Heart left ventricle (tissue), 16 donors: ENCODE measurements at places on chromosomes 7 and 10. TPM values are rescaled to one million over a fixed set of nuclear protein-coding genes. Genes with fewer than 3 reads are reported as not detected.

The SMO gene
- total RNA-seq: 3.1 TPM

The ATXN7L1 gene
- 9.3 TPM for total RNA-seq

The COL1A2 gene
- total RNA-seq: 65.7 TPM

The TSPAN15 gene
- 11.1 TPM for total RNA-seq

The ALOX5 gene
- 3.8 TPM for total RNA-seq

DNA sequence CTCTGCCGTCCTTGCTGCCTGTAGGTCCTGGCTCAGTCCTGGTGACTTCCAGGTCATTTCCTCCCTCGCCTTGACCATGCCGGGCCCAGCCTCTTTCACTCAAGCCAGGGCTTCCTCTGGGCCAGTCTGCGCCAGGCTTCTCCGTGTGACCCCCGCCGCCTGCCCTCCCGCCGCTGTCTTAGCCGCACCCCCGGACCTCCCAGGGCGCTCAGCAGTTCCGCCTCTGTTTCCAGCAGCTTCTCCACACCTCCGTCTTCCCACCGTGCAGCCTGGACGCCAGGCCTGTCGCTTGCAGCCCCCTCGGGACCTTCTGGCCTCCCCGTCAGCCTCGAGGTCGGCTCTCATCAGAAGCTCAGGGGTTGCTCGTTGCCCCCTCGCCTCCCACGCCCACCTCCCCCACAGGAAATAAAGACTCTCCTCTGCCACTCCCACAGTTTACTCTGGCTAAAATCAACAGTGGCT lies 123.0 kb upstream of the FZD8 start:
- peak; percentile 27 for DNase-seq
- no peak overlapping the region for H3K27ac ChIP-seq
- no peaks in the 10 kb centered on the region for H3K36me3 ChIP-seq
- H3K27me3 ChIP-seq: no peaks in the 10 kb centered on the region

- no peaks in the 10 kb centered on the region for H3K27me3 ChIP-seq
- peaks cover 40% of the 10 kb centered on the region for H3K36me3 ChIP-seq
- H3K4me1 ChIP-seq: no peaks in the 10 kb centered on the region
- H3K27ac ChIP-seq: no peak overlapping the region
- no peak for DNase-seq
Measured at GRCh38 chr10:121870413-121870812, 57.4 kb downstream of the ATE1 start.

GRCh38 chr10:72567421-72567820 lies 58.5 kb downstream of the MICU1 start:
- peak; percentile 12 for DNase-seq
- no peaks in the 10 kb centered on the region for H3K27me3 ChIP-seq
- no peak overlapping the region for H3K4me3 ChIP-seq
- peak overlapping the region; percentile 24 for H3K27ac ChIP-seq
- no peaks in the 10 kb centered on the region for H3K36me3 ChIP-seq

- H3K4me1 ChIP-seq: no peaks in the 10 kb centered on the region
- no peak overlapping the region for H3K4me3 ChIP-seq
- no peak overlapping the region for H3K27ac ChIP-seq
- DNase-seq: no peak
Measured at GRCh38 chr7:128176696-128177095, 64.4 kb upstream of the LEP start.

DNA sequence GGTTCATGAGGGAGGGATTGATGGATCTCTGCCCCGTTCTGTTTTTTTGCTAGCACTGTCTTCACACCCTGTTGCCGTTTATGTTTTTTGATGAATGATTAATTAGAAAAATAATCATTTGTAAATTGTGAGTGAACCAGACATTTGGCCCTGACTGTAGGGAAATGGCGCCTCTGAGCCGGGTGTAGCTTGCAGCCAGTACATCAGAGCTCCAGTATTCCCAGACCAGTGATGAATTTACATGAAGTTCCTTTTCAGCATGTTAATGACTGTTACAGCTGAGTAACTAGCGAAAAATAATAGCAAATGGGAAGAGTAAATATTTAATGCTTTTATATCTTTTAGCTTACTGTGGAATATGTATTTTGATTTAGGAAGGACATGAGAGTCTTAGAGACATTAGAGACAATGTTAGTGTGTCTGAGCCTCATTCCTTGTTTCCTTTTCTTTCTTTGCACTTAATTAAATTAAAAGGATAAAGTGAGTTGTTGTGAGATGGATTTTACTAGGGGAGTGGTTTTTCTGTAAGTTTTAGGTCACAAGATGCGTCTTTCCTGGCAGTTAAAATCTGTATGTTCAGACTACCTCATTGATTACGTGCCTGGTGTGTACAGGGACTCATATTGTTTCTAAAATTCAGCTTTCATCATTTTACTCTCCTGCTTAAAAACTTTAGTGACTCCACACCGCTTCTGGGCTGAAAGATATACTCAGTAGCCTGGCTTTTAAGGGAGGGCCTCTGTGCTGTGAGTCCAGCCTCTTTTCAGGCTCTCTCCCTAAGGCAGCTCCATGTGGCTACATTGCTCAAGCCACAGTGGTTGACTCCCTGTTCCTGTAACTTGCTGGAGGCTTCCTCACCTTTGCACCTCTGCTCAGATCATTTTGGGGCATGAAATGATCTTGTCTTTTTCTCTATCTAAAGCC lies 86.4 kb downstream of the AUTS2 start:
- H3K4me3 ChIP-seq: no peak overlapping the region
- H3K27ac ChIP-seq: no peak overlapping the region
- H3K36me3 ChIP-seq: no peaks in the 10 kb centered on the region
- no peaks in the 10 kb centered on the region for H3K4me1 ChIP-seq
- H3K27me3 ChIP-seq: no peaks in the 10 kb centered on the region

DNA sequence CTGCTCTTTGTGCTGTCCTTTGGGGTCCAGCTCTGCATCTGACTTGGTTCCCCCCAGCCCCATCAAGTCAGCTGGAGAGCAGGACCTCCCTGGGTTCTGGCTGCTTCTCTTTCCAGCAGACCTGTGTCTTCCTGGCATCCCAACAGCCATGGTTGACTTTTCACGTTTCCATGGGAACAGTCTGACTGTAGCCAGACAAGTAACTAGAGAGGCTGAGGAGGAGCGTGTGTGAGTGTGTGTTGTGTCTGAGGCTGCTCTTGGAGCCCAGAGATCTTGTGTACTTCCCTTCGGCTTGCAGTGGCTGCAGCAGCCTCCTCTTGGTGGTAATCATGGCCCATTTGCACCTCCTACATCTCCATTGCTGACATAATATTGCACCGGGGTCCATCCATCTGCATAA lies 332.0 kb downstream of the RPS24 start:
- H3K4me1 ChIP-seq: no peaks in the 10 kb centered on the region
- DNase-seq: no peak
- no peaks in the 10 kb centered on the region for H3K27me3 ChIP-seq
- no peak overlapping the region for H3K4me3 ChIP-seq
- no peak overlapping the region for H3K27ac ChIP-seq

DNA sequence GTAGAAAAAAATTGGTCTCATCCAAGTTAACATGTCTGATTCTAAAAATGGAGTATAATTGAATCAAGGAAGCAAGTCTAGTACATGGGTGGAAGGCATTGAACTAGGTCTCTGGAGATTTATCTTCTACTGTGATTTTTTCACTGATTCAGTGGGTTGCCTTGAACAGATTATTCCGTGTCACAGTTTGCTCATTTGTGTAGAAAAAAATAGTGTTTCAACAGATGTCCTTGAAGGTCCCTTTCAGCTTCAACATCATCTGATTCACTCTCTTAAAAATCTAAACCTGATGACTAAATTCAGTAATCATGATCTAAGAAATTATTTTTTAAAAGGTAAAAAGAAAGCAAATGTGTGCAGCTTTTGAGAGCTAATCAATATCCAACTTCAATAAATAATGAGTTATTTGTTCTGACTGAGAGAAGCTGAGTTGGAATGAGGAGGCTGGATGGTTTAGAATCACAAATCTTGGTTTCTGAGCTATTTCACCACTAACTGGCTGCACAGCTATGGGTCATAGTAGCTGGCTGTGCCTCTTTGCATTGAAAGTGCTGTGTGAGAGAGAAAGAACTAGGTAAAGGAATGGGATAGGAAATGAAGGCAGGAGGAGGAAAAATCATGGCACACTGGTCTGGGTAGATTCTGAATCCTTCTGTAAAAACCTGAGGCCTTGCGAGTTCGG lies 221.5 kb upstream of the MDFIC start:
- H3K36me3 ChIP-seq: no peaks in the 10 kb centered on the region
- H3K27ac ChIP-seq: no peak overlapping the region
- no peak overlapping the region for H3K4me3 ChIP-seq
- no peaks in the 10 kb centered on the region for H3K27me3 ChIP-seq
- DNase-seq: no peak
